ENCODE measurements at places on chromosomes 12 and 14.

DNA sequence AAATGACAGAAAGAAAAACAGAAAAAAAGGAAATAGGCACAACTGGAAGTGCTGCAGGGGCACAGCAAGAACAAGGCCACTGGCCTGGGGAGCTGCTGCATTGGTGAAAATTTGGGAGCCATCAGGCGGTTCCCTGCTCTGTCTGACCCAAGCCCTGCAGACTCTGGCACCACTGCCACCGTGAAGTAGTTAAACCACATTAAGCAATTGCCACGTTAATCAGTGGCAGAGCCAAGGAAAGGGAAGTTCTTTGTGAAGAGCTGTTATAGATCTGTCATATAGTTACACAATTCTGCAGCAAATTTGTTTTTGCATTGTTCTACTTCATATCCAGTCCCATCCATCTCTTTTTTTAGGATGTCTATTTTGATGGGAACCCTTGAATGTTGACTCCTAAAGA is 915.3 kb downstream of the FSCB start:
- no peak for DNase-seq

- DNase-seq, result no peak
These were observed 54.9 kb downstream of the PLEKHG7 start for GRCh38 chr12:92757597-92758121.

- no peak for DNase-seq
These were observed 1.7 kb downstream of the HECTD1 start for GRCh38 chr14:31205681-31206535.

- no peak for DNase-seq
These were observed 117.2 kb downstream of the NUAK1 start for GRCh38 chr12:106021516-106021915.

- no peak for DNase-seq
These were observed 16.3 kb upstream of the DCP1B start for GRCh38 chr12:2020511-2020910.

GRCh38 chr12:27778206-27778605 is 1.8 kb upstream of the KLHL42 start:
- no peak for DNase-seq

- no peak for DNase-seq
These were observed 268.5 kb downstream of the FOXG1 start for GRCh38 chr14:29035134-29035533.

DNA sequence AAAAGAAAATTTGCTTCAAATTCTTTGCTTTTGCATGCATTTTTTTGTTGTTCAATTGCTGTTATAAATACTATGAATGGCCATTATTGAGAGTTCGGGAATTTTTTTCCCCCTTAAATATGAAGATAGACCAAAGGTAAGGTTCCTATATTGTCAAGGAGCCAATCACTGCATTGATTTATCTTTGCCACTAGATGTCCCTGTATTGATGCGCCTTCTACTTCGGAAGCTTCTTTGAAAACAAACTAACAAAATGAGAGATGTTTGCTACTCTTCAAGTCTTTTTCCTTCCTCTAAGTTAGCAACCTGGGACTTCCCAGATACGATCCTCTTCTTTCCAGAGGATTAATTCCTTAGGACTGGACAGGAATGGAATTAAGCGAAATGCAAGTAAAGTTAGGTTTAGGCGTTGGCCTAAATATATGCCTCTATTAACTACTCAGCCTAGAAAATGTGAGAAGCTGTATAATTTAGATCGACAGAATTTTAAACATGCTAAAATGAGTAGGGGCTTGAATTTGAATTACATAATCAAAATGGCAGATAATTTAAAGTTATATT is 318.1 kb downstream of the AEBP2 start:
- DNase-seq, result no peak
